ENCODE measurements at places on chromosomes 6 and 20.
A peak's percentile ranks its signal among the peaks of the same experiment; 100 is the strongest.

- no peak for ATAC-seq
Measured at GRCh38 chr6:45574885-45575284, 197.2 kb upstream of the SUPT3H start.

DNA sequence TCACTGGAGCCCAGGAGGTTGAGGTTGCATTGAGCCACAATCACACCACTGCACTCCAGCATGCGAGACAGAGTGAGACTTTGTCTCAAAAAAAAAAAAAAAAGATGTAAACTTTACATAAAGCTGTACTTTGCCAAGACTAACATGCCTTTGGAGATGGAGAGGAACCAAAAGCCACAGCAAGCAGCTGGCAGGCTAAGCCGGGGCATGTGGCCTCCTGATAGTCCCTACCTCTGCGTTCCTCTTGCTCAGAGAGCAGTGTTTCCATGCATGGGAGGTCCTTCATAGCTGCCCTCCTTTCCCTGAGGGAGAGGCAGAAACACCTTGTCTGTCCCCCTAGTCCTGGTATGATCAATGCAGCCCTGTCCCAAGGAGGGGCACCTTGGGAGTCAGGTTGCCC, 35.2 kb downstream of the SPATA2 start:
- no peak for ATAC-seq

DNA sequence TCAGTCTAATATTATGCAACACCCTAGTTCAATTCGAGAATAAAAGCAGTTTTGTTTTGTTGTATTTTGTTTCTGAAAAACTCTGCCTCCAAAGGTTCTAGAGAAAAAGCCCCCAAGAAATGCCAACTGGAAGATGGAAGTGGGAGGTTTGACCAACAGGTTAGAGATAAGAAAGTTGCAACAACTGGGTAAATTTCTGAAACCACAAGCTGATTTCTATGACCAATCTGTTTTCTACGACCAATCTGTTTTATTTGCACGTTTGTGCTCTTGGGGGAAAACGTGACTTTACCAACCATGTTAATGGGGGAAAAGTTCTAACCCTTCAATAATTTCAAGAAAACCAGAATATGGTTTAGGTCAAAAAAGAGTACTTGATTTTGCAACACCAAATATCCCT, 173.2 kb downstream of the PDE7B start:
- no peak for ATAC-seq

- no peak for ATAC-seq
Measured at GRCh38 chr6:47854971-47855370, 73.1 kb downstream of the OPN5 start.

GRCh38 chr6:56555438-56555872, 87.2 kb downstream of the DST start:
- no peak for ATAC-seq

GRCh38 chr6:32082935-32083334, 26.2 kb downstream of the TNXB start:
- ATAC-seq: no peak

GRCh38 chr20:33561692-33562601, 72.1 kb downstream of the CBFA2T2 start:
- no peak for ATAC-seq

- ATAC-seq: no peak
Measured at GRCh38 chr20:1272368-1273100, 6.4 kb downstream of the SNPH start.

- ATAC-seq: no peak
Measured at GRCh38 chr6:151082079-151082478, 157.7 kb upstream of the AKAP12 start.

DNA sequence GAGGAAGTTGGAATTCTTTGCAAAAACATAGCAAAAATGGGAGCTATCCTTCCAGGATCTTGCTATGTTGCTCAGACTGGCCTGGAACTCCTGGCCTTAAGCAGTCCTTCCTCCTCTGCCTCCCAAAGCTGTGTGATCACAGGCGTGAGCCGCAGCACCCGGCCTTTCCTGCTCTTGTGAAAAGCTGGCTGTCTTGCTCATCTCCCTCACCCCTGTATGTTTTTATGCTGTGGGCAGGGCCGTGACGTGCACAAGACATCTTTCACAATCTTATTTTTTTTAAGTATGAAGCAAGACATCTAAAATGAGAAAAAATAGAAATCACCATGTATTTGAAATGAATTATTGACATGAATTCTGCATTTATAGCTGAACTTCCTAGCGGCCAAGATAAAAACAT, 110.4 kb downstream of the SAMD5 start:
- no peak for ATAC-seq

DNA sequence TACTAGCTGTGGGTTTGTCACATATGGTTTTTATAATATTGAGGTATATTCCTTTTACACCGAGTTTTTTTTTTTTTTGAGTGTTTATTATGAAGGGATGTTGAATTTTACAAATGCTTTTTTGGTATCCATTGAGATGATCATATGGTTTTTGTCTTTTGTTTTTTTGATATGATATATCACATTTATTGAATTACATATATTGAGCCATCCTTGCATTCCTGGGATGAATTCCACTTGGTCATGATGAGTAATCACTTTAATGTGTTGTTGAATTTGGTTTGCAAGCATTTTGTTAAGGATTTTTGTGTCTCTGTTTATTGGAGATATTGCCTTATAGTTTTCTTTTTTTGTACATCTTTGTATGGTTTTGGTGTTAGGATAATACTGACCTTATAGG, 3.3 kb upstream of the ZNF337 start:
- no peak for ATAC-seq

DNA sequence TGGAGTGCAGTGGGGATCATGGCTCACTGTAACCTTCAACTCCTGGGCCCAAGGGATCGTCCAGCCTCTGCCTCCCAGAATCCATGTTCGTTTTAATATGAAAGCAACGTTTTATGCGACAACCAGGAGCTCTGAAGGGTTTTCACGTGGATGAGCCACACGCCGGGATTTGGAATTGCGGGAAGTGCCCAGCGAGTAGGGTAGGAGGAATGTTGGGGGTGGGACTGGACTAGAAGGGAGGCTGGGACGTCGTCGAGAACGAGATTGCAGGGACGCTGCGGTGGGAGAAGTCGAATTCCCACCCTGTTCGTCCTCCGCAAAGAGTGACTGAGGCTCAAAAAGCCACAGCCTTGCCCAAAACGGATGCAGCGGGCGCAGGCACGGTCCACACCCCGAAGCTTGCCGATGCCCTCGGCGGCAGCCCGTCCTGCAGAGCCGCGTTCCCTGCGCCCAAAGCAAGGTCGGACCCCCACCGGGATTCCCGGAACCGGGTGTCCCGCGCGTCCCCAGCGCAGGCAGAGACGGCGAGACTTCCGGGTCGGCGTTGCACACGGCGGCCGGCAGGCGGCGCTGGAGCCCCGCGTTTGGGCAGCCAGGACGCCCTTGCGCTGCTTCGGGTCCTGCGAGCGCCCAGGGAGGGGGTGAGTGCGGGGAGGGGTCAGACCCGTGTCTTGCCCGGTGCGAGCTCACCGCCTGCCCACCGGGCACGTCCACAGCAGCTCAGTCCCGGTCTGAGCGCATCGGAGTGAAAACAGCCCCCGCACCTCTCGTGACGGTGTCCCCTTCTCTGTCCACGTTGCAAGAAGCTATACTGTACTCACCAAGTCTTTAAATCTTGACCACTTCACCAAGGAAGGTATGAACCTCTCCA, 87.8 kb downstream of the DHX35 start:
- peak; percentile 84 for ATAC-seq

GRCh38 chr20:50310673-50311051, 120.0 kb downstream of the CEBPB start:
- ATAC-seq: no peak

- no peak for ATAC-seq
Measured at GRCh38 chr6:47307362-47308197, 2.1 kb downstream of the TNFRSF21 start.

DNA sequence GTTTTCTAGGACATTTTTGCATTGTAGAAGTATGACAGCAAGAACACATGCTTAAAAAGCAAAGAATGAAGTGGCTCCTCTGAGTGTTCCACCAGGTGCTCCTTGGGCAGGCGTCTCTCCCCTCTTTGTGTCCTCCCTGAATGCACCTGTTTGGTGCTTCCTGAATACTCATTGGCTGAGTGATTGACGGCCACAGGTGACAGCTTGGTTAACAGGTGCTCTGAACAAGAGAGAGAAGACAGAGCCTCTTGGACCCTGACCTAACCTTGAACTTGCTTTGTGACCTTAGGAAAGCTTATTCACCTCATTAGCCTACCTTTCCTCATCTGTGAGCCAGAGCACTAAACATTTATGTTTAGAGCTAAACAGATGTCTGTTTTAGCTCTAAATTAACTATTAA, 93.7 kb downstream of the TULP4 start:
- ATAC-seq: no peak

DNA sequence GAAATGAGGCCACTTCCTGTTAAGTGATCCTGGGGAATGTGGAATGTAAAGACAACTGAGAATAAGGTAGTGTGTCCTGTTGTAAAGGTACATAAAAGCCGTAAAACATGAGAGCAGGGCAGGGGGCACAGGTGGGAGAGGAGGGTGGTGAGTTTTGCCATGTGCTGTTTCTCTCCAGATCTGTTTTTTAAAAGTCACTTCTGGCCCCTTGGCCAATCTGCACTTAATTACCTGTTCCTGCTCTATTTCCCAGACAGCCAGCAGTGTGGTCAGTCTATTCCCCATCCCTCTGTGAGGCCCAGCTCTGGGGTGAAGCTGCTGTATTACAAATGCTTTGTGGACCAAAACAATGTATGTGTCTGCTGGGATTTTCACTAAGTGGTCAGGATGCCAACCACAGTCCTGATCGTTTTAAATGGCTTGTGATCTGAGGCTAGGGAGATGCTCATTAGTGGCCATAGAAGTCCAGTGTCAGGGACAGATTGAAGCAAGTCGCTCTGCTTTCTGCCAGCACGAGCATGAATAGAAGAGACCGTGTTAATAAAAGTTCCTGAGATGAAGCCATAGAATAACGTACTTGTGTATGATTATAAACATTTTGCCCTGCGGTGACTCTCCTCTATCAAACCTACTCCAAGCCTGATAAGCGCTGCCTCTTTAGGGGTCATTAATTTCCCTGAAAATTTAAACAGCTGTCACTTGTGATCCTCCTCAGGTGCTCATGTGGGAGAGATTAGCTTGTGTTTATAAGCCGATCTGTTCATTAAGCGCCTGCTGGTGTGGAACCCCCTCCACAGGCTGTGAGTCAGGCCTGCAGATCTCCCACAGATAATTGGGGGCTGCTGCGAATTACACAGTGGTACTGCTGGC, 111.8 kb upstream of the CENPW start:
- ATAC-seq: no peak
